ENCODE measurements at places on chromosomes 12 and 14.

DNA sequence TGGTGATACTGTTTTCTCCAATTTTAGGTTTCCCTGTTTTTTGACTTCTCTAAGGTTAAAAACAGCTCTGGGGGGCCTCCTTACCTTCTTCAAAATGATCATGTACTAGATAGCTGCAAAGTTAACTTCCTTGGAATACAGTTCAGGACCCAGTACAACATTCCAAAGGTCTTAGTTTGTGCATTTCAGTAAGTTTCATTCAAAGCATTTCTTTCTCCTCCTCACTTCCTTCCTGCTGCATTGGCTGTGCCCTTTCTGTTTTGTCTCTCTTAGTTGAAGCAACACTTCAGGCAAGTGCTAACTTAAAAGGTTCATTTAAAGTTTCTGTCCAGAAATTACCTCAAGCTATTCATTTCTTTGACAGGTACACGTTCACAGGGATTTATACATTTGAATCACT, 95.7 kb downstream of the SCN8A start:
- no peak for DNase-seq

GRCh38 chr12:89947437-89948270, 239.0 kb upstream of the ATP2B1 start:
- no peak for DNase-seq

GRCh38 chr12:105083551-105084105, 630 bp downstream of the ALDH1L2 start:
- no peak for DNase-seq

DNA sequence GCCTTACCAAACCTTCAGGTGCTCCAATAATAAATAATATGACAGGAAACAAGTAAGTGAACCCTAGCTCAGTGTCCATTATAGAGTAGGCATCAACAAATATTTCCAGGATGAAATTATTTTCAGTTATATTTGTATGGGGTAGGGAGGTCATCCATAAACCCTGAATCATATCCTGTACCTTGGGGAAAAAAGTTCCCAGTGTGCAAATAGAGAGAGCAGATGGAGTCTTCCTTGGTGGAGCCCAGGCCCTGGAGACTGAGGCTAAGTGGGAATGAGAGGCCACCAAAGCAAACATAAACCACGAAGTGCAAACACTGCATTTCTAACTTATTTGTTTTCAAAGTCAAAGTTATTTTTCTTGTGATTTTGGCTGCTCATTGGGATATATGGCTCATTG, 8.5 kb upstream of the ERP27 start:
- no peak for DNase-seq

- DNase-seq, result peak; percentile 88
Measured at GRCh38 chr12:120301962-120302815, at the start of gene SIRT4. Gene SIRT4 (plus strand): TSS chr12:120302321. CDS start chr12:120303562, 1,241 bp downstream.

All from NCI-H1930 (cell line).